ENCODE measurements at places on chromosomes 5 and 9. TPM values are rescaled to one million over a fixed set of nuclear protein-coding genes. Genes with fewer than 3 reads are reported as not detected.

SPATA31C1 gene
- 0.65 TPM for polyA plus RNA-seq

- DNase-seq, result peak; percentile 75
These were observed 8.2 kb downstream of the PHF19 start for GRCh38 chr9:120868676-120869359.

GRCh38 chr9:113228130-113228665, 6.9 kb downstream of the SLC31A1 start:
- DNase-seq, result no peak

DNA sequence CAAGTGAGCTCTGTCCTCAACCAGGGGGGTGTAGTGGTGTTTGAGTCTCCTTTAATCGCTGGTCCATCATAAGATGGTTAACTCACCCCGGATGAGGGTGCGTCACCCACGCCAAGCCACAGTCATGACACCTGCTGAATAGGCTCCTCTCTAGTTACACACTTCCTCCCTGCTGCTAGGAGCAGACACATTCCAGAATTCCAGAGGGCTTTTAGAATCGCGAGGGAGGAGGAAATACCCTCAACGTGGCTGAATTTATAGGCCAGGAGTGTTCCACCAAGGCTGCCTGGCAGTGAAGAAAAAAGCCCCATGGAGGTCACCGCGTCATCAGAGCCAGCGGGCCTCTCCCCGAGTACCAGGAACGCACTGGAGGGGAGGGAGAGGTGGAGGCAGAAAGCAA, 5.1 kb downstream of the GLRX start:
- no peak for DNase-seq

- DNase-seq, result no peak
These were observed 9.1 kb downstream of the PRDM6 start for GRCh38 chr5:123097871-123098735.

DNA sequence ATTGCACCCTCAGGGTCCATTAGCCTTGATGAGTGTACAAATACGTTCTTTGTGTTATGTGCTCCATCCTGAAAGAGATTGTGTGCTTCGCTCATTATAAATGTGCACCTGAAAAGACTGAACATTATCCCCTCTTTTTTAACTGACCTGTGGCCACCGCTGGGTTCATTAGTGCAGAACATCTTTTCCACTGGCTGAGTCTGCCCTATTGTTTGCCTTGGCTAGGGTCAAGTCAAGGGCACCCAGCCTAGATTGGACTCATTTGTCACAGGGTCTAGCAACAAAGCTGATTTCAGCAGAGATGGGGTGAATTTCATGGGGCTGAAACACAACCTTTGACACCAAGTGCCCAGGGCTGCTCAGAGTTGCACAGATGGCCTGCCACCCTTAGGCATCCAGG, 764.1 kb upstream of the ARRDC3 start:
- no peak for DNase-seq

- no peak for DNase-seq
These were observed 323.7 kb upstream of the CD180 start for GRCh38 chr5:67520161-67520908.
